ENCODE measurements at places on chromosomes 2 and 18. TPM values are rescaled to one million over a fixed set of nuclear protein-coding genes. Genes with fewer than 3 reads are reported as not detected.
A peak's percentile ranks its signal among the peaks of the same experiment; 100 is the strongest.

GRCh38 chr18:78768656-78769501 is 210.7 kb upstream of the SALL3 start:
- DNase-seq: no peak

GRCh38 chr2:120611016-120611415 is 124.7 kb upstream of the GLI2 start:
- no peak for DNase-seq

DNA sequence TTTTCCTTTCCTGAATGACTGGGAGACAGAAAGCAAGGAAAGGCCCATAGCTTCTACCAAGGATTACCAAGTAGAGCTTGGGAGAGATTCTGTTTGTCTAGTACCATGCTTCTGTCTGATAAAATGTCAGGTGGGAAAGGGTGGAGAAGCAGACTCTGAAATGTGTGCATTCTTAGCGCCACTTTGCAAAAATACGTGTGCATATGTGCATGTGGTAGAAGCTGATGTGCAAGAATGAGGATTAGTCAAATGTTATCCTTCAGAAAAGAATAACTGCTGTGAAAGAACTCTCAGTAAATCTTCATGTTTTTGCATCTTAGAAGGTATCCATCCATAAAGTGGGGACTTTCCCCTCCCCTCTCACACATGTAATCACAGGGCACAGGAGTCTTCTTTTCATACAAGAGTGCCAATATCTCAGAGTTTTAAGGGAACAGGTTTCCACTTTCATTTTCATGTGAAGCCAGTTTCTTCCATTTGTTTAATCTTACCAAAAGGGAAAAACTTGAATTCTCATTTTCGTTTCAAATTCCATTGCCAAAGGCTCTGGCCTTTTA is 15.4 kb upstream of the DGKD start:
- DNase-seq: no peak

DNA sequence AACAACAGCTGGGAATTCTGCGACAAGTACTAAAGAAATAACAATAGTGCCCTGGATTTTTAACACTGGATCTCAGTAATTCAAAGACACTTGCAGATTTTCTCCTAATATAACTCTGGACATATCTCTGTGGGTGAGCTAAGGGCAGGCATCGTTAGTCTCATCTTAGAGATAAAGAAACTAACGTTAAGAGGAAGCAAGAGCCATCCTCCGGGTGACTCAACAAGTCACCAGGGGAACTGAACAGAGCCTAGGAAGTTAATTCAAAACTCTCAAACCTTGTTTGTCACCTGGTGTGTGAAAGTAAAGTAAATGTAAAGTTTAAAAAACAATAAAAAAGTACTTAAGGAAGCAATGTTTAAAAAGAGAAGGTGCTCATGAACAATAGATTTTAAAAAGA is 41.6 kb upstream of the NRP2 start:
- DNase-seq: no peak

- DNase-seq: no peak
These were observed 95.4 kb upstream of the CHRNA1 start for GRCh38 chr2:174859563-174860169.

DNA sequence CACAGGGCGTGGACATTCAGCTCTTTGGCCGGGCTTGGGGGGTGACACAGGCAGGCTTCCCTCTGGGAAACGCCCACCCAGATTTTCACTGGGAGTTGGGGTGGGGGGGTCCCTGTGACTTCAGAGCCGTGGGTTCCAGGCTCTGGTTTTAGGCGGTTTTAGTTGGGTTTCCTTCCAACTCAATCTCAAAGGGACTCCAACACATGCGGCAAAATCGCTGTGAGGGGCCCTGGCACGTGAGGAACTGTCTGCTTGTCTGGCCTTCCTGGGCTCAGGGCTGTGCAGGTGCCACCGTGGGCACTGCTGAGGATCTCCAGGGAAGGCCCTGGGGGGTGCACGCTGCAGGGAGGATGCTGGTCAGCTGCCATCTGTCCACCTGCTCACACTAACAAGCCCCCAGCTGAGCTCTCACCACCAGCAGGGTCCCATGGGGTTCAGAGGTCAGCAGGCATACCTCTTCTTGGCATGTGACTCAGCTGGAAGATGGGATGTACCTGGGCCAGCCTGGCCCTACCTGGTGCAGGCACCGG is 11.7 kb downstream of the HS6ST1 start:
- DNase-seq: no peak

DNA sequence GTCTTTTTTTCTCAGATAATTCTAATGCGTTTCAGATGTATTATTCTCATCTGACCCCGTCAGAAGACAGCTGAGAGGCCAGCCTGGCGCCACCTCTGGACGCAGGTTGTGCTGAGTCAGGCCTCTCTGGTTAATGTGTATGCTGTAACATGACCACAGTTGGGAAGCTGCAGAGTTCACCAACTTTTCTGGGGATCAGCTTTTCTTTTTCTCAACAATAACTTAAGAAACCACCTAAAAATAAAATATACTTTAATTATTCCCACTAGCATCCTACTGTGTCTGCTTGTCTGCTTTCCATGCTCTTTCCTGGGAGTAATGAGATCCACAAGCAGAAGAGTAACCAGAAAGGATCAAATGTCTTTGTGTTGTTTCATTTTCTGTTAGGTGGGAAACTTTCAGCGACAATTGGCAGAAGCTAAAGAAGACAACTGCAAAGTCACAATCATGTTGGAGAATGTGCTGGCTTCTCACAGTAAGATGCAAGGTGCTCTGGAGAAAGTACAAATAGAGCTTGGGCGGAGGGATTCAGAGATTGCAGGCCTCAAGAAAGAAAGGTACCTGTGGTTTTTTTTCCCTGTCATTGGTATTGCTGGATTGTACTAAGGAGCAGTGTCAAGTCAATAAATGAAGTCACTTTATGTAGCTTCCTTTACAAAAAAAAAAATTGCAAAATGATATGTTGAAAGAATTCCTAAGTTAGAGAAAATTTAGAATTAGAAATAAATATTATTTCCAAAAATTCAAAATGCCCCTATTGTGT is 79.8 kb downstream of the CCDC150 start:
- no peak for DNase-seq

DNA sequence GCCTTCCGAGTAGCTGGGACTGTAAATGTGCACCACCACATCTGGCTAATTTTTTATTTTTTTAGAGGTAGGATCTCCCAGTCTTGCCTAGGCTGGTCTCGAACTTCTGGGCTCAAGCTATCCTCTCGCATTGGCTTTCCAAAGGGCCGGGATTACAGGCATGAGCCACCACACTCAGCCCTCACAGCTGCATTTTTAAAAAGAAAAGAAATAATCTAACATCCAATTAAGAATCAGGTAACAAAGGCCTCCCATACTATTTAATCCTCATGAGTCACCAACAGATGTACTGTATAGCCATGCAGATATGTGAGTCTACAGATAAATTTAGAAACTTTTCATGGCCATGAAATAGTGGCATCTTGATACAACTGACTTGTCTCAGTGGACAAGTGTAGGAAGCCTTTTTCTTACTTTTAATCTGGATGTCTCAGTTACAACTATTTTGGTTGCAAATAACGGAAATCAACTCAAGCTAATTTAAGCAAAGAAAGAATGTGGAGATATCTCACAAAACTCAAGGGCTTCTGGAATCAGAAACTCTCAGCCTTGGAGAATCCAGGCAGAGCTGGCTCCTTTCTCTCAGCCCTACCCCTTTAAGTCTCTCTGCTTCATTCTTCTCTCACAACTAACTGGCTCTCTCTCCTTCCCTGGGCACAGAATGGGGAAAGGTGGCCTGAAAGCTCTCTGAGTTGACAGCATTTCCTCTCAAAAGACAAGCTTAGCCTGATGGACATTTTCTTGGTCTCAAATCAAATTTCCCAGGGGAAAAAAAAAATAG is 12.8 kb upstream of the PPM1B start:
- DNase-seq: no peak

DNA sequence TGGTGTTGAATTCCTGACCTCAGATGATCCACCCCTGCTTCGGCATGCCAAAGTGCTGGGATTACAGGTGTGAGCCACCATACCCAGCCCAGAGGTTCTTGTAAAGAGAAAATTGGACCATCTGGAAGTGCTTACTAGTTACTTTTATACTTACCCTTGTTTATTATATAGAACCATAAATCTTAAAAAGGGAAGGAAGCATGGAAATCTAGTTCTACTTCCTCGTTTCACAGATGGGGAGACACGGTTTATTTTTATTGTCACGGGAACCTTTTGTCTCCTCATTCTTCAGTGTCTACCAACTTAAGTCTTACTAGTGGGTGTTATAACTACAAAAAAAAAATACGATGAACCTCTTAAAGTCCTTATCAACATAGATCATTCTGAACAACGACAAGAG is 45.8 kb upstream of the PDK1 start:
- no peak for DNase-seq

DNA sequence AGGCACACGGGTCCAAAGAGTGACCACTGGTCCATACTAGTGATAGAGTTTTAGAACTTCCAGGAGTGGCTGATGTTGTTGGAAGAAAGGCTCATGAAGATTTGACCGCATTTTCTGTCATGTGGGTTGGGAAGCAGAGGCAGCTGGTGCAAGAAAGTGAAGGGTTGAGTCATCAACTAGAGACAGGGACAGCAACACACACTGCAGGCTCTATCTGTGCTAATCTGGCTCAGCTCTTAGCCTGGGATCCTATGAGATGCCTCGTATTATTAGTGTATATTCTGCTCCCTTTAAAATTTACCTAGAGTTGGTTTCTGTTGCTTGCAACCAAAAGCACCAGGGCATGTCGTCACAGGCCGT is 2.5 kb upstream of the SH3RF3 start:
- peak; percentile 90 for DNase-seq

DNA sequence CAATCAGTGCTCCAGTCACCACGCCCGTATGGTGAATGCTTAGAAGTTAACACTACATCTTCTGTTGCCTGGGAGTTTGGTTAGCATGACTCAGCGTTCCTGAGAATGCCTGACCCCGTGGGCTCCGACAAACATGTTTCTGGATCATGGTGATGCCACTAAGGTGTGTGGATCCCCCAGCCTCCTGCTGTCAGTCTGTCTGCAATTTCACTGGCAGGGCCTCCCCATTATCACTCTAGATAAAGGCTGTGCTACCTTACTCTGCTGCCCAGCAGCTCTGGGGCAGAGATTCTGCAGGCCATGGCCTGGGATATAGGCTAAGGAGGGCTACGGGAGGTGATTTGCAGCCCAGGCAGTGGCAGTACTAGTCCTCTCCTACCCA is 66.0 kb downstream of the STPG4 start:
- DNase-seq: peak; percentile 45

GRCh38 chr2:239991689-239992314 is 33.3 kb downstream of the NDUFA10 start:
- DNase-seq: peak; percentile 57

DNA sequence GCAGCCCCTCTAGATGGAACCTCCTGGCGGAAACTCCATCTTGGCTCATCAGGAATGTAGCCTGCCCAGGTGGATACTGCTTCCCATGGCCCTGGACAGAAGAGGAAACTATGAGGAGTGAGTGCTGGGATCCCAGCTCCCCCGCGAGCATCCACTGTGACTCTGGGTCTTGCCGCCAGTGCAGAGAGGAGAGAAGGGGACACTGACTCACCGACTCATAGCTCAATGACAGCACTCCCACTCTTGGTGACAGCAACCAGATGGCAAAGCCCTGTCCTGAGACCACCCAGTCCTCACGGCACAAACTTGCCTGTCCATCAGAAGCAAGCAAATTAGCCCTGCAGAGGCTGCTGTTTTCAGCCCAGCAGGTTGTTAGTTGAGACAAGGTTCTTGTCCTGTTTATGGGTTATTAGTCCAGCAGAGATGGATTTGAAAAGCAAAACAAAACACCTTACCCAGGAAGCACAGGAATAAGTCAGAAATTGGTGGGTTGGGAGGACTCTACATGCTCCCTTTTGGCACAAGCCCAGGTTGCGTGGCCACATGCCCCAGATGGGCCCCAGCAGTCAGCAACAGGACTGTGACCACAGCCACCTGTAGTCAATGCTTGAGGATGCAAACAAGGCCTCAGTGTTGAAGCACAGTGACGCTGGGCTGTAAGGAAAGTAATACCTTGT is 111.5 kb upstream of the GLI2 start:
- DNase-seq: no peak

- no peak for DNase-seq
These were observed 30.2 kb upstream of the RAB11FIP5 start for GRCh38 chr2:73142937-73143336.

DNA sequence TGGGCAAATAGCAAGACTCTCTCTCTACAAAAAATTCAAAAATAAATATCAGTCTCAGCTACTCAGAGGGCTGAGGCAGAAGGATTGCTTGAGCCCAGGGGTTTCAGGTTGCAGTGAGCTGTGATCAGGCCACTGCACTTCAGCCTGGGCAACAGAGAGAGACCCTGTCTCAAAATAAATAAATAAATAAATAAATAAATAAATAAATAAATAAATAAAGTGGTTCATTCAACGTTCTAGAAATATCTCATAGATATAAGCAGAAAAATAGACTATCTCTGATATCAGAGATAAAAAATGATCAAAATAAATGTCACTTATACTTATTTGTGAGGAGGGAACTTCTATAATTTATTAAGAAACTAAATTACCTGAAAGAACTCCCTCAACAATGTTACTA is 480.9 kb downstream of the FBXO15 start:
- DNase-seq: no peak

DNA sequence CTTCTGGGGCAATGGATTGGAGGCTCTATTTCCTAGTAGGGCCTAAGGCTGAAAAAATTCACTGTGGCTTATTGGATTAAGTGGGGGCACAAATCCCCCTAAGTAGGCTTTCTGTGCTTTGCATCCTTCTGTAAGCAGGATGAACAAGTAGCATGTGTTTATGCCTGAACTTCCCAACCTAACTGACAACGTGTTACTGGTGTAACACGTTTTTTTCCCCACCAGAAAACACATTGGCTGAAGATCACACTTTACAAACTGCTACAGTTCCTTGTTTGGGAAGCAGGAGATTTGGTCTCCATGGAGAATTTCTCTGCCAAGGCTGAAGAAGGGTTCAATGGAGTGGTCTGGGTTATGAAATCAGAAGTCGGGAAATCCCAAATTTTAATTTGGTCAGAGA is 7.2 kb upstream of the ITGA6 start:
- no peak for DNase-seq

DNA sequence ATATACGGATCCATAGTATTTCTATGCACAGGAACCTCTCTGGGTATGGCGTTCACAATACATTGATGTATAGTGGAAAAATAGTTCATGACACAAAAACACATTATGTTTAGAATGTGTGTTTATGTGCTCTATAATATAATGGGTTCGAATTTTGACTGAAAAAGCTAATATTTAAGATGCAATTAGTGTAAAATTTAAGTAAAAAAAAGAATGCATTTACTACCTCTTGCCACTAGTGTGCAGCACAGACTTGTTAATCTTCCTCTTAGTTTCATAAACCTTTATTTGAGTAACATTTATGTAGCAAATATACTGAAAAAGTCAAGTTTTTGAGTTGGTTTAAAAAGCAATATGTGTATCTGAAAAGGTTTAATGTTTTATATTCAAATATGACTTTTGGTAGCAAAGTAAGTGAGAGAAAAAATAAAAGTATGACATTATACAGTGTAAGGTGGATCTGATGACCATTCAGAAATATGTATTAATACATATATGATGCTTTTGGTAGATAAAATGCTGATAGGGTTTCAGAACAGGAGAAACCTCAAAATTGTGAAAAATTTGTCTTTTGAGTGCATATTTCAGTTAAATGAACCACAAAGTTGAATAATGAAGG is 49.4 kb downstream of the CCDC102B start:
- DNase-seq: peak; percentile 25

Gene IRS1
- total RNA-seq: 10.5 TPM

Gene AP1S3
- 57.7 TPM for total RNA-seq

Gene CASP10
- total RNA-seq: 0.27 TPM

Gene TXNDC2
- not detected for total RNA-seq

Gene RAB27B
- 73.5 TPM for total RNA-seq

Gene LINC00305
- not detected for total RNA-seq

Gene KCNJ3
- total RNA-seq: not detected

Gene KANSL1L
- 9.8 TPM for total RNA-seq

Gene FOSL2
- total RNA-seq: 122 TPM

Data from MCF 10A (cell line).